Neural crest cell (in vitro differentiated cells): ENCODE measurements at places on chromosomes 1 and 21.
A peak's percentile ranks its signal among the peaks of the same experiment; 100 is the strongest.

DNA sequence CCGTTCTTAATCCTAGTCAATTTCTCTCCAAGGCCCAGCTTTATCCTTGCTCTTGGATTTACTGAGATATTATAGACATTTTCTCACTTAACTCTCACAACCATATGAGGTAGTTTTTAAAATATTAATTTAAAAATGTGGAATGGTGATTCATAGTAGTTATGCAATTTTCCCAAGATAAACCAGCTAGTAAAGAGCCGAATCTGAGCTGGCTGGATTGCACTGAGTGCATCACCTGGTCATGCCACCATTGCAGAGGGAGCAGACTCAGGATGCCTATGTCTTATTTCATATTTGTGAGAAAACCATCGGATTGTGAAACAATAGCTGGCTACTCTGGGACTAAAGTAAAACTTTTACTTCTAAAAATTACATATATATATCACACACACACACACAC is 494.0 kb downstream of the KCNT2 start:
- no peak for DNase-seq

DNA sequence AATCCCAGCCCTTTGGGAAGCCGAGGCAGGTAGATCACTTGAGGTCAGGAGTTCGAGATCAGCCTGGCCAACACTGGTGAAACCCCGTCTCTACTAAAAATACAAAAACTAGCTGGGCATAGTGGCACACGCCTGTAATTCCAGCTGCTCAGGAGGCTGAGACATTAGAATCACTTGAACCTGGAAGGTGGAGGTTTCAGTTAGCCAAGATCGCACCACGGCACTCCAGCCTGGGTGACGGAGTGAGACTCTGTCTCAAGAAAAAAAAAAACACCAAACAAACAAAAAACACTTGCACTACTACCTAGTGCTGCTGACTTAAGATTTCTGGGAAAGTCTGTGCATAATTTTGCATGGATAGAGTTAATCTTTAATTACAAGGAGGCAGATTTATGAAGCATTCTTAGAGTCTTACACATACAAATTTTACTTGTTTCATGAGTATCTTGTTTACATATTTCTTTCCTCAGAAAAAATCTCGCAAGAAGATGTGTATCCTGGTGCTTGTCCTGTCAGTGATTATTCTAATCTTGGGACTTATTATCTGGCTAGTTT is 8.7 kb upstream of the PPP1R8 start:
- no peak for DNase-seq

- no peak for DNase-seq
Measured at GRCh38 chr1:197355248-197355995, 87.4 kb downstream of the CRB1 start.

GRCh38 chr21:36069713-36070583 is at the start of gene CBR1:
TSS of gene CBR1 (plus strand) at chr21:36070024. CDS start at chr21:36070116, 92 bp downstream.
- DNase-seq, result no peak

DNA sequence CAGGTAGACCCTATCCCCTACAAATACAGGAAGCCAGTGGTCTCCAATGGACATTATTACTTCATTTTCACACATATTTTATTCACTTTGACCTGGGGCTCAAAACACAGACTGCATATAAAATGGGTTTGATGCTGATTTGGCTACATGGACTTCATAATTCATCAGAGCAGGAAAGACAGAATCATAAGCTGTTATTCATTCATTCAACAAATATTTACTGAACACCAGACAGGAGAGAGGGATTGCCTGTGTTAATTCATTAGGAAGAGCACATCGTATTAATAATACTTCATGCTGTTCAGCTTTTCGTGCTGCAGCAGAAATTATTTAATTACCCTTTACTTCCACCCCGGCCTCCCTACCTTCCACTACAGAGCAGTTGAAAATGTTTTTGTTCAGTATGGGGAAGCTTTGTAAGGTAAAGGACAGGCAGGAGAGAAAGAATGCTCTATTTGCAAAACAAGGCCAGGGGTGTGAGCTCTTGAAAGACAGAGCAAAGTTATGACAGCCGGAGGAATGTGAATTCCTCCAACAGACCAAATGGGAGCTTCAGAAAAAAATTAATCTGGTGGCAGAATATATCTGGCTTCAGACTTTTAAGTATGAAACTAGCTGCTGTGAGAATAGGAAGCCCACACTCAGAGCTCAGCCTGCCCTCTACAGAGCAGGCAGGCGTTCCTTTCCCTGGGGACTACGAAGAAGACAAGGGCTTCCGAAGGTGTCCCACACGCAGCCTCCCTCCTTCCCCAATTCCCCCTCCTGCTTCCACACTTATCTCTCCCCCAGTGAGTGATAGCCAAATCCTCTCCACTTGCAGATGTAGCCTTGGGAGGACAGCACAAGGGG is 58.0 kb downstream of the MDM4 start:
- DNase-seq, result no peak

DNA sequence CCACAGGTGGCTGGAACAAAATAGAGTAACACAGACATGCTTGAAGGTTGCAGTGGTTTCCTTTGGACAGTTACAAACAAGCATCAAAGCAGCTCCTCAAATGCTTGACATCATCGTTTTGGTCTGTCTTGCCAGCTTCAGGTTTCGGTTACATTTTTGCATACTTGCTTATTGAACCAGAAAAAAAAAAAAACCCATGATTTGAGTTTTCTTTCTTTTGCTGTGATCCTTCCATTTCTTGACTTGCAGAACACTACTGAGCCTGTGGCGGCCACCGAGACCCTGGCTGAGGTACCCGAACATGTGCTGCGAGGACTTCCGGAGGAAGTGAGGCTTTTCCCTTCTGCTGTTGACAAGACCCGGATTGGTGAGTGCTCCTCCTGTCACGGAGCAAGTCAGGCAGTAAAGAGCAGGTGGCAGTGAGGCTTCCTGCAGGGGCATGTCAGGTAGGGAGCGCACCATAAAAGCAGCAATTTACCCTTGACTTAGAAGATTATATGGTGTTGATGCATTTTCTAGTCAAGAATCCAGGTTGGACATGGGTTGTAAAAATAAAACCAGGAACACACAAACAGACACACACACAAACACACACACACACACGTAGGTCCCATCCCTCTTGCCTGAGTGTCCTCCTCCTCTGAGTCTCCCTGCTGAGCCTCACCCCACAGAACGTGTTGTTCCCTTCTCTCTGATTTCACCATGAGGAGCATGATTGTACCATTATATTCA is 30.9 kb downstream of the PRDM2 start:
- DNase-seq, result no peak

GRCh38 chr1:16080422-16081150 is 7.1 kb upstream of the FAM131C start:
- no peak for DNase-seq

DNA sequence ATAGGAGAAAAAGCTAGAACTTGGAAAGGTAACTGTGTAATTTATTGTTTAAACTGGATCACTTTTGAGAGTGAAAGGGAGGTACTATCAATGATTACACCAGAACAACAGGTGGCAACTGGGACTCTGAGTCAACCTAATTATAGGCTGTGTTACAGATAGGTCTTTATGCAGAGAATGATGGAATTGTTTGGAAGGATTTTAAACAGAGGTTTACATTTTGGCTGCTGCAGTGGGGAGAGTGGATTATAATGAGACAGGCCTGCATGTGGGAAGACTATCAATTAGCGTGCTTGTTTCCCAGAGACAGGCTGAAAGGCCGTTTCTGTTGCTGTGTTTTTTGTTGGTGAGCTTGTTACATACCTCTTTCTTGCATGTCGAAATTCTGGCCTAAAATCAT is 432.9 kb downstream of the PLA2G4A start:
- DNase-seq, result no peak

GRCh38 chr1:70465911-70466310 is 54.8 kb downstream of the CTH start:
- DNase-seq, result no peak

- DNase-seq, result no peak
Measured at GRCh38 chr1:29689372-29690030, 453.2 kb downstream of the PTPRU start.

DNA sequence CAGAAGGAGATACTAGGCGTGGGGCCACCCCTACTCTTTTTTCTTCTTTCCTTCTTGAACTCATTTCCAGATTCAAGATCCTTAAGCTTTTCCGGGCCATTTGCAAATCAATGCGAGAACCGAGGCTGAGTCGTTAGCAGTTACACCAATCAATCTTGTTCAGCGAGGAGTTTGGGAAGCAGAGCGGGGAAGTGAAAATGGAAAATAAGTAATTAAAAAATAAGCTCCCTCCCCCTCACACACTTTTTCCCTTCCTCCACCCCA is 1.7 kb upstream of the NEGR1 start:
- DNase-seq, result peak; percentile 46

DNA sequence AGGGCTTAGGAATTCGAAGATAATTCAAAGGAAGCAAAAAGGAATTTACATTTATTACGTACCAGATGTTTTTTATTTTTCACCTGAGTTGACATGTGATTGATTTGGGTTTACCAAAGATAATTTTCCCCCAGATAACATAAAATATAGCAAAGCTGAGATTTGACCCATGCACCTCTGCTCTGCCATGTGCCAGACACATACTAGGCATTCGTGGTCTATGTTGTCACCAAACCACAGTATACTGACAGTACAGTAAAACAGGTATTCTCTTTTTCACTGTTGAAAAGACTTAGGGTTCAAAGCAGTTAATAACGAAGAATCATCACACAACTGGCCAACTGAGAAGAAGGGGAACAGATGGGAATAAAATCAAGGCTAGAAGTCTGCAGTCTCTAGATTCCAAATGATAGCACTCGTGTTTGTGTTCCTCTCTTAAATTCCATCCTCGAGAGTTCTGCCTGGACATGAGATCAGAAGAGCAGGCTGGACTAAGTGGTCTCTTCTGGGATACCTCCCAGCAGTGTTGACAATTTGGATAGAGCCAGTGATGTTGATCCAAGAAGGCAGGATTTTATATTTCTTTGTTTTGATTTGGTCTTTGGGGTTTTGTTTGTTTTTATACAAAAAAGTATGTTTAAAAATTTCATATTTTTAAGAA is 85.3 kb upstream of the RAVER2 start:
- no peak for DNase-seq

GRCh38 chr1:178241057-178241456 is 147.2 kb downstream of the RASAL2 start:
- DNase-seq, result no peak

GRCh38 chr1:46804027-46804889 is 5.4 kb downstream of the CYP4B1 start:
- no peak for DNase-seq

GRCh38 chr1:203563291-203563690 is 63.3 kb upstream of the ATP2B4 start:
- DNase-seq, result no peak

DNA sequence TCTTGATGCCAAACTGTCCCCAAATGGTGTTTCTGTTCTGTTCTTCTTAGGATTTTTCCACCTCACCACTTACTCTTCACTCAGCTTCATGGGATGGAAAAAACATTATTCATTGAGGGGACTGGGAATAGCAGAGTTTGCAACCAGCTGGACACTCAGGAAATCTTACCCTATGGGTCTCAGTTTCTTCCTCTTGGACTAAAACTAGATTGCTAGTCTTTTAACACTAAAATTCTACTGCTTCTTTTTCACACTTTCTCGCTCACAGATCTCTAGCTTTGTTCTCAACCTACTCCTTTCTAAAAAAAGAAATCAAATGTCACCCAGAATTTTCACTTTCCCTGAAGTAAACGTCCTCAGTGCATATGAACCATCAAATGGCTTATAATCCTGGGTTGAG is 4.8 kb downstream of the KMO start:
- DNase-seq, result no peak

GRCh38 chr1:99700020-99700419 is 54.1 kb downstream of the PALMD start:
- DNase-seq, result no peak

- DNase-seq, result peak; percentile 82
Measured at GRCh38 chr1:9455487-9456234, 83.6 kb upstream of the SLC25A33 start.

DNA sequence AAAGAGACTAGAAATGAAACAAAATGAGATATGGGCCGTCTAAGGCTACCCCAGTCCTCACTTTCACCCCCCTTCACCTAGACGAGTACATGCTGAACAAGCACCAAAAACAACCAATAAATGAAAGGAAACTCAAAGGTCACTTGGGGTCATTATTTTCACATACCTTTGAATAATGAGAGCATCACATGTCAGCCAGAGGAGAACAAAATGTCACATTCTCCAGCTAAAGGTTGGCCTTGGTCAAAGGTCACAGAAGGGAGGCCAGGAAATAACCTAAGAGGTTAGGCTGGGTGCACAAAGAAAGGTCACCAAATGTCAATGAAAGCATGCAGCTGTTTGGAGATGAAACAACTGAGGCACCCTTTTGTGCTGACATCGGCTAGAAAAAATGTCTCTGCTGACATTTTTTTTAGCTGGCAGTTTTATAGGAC is 288.7 kb upstream of the USP25 start:
- DNase-seq, result peak; percentile 47

DNA sequence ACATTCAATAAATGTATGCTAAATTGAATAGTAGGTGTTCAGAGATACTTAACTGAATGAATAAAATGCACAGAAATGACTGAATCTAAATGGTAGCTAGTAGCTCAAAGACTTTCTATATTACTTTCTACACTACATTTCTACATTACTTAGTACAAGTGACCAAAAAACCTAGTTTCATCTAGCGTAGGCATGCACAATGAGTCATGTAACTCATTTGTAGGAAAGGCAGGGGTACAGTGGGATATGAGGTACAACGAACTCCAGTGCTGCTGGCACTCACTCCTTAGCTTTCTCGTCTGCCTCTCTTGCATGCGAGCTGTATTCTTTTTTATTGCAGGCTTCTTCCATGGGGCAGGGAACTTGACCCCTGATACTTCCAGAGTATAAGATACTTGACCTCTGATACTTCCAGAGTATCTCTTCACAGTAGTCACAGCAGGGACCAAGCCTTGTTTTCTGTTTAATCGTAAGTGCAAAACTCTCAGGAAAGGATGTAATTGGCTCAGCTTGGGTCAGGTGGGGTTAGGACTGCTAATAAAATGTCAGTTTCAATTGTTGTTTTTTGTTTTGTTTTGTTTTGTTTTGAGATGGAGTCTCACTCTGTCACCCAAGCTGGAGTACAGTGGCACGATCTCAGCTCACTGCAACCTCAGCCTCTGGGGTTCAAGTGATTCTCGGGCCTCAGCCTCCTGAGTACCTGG is 4.9 kb upstream of the ATP2B4 start:
- DNase-seq, result no peak

- peak; percentile 29 for DNase-seq
Measured at GRCh38 chr1:34843392-34844251, 15.9 kb downstream of the SMIM12 start.

- no peak for DNase-seq
Measured at GRCh38 chr1:177023249-177023648, 141.3 kb downstream of the ASTN1 start.

GRCh38 chr1:223189903-223190724 is 47.1 kb upstream of the TLR5 start:
- DNase-seq, result no peak

GRCh38 chr1:57341721-57342120 is 82.1 kb downstream of the DAB1 start:
- no peak for DNase-seq
